Upper lobe of left lung (tissue), 6 donors: ENCODE measurements at places on chromosomes 4 and X.
A peak's percentile ranks its signal among the peaks of the same experiment; 100 is the strongest.

DNA sequence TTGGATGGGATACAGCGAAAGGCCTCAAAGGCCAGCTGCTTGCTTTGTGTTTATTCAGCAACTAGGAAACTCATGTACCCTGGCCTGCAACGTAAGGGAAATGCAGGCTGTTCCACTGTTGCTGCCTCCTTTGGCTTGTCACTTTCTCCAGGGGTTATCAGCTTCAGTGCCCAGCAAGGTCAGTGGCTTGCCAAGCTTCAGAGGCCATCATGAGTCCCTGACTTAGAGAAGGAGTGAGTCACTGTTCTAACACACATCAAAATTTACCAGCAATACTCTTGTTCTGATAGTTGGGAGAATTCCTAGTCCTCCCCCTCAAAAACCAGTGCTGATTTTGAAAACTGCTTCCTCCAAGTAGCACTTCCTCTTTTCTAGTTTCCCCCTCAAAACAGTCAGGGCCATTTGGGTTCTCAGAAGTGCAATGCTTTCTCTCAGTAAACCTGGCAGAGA, 250.8 kb downstream of the ARHGAP24 start:
- no peak for DNase-seq

DNA sequence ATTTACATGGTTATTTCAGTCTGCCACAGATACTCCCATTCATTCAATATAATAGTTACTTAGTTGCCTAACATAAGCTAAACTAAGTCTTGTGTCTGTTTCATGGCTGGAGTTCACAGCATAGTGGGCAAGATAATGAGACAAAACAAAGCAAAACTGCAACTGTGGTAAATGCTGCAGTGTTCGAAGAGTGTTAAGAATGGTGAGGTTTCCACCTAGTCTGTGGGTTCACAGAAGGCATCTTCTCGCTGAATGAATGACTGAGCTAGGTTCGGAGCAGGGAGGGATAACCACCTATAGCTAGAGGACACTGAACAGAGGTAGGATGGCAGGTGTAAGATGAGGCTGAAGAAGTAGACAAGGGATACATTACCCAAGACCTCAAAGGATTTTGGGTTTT, 171.0 kb downstream of the FBXW7 start:
- DNase-seq: no peak

GRCh38 chr4:151227172-151227571, 49.8 kb upstream of the PRSS48 start:
- no peak for DNase-seq

DNA sequence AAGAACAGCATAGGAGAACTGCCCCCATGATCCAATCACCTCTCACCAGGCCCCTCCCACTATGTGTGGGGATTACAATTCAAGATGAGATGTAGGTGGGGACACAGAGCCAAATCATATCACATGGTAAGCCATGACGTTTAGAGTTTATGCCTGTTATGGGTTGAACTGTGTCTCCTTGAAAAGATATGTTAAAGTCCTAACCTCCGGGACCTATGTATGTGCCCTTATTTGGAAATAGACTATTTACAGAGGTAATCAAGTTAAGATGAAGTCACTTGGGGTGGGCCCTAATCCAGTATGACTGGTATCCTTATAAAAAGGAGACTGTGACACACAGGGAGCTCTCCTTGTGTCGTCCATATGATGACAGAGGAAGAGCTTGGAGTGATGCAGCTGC, 25.2 kb upstream of the SLC2A9 start:
- DNase-seq: no peak

- DNase-seq: no peak
Observed at GRCh38 chr4:26081795-26082498, 167.9 kb downstream of the SMIM20 start.

DNA sequence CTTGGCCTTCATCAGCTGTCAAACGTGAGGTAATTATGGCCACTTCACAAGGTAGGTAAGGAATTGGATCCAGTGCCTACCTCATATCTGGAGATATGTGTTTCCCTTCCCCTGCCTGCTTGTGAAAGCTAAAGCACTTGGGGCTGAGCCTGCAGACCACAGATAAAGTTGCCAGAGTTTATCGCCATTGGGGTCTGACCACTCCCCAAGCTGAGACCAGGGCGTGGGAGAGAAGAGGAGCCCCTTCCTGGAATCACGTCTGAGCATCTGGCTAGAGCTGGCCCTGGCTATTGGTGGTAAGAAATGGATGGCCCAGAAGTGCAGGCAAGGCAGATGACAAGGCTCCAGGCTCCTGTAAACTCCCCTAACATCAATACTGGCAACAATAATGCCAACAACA, 2.7 kb downstream of the ALAS2 start:
- DNase-seq: no peak

GRCh38 chr4:52643785-52644244, 15.3 kb downstream of the USP46 start:
- DNase-seq: no peak

DNA sequence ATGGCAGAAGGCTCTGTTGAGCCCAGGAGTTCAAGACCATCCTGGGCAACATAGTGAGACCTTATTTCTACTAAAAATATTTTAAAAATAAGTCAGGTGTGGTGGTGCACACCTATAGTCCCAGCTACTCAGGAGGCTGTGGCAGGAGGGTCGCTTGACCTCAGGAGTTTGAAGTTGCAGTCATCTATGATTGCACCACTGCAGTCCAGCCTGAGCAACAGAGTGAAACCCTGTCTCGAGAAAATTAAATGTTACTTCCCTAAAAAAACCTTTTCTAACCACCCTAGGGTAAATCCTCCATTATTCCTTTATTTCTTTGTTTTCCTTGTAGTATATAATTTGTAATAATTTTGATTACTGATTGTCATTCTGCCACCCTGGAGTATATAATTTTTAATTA, 7.9 kb downstream of the FAM200B start:
- no peak for DNase-seq

- DNase-seq: no peak
Observed at GRCh38 chrX:23338334-23338733, 3.7 kb downstream of the PTCHD1 start.

GRCh38 chrX:120672841-120673530, 43.1 kb upstream of the C1GALT1C1 start:
- DNase-seq: no peak

GRCh38 chr4:173415885-173416653, 17.2 kb upstream of the SCRG1 start:
- peak; percentile 88 for DNase-seq

GRCh38 chr4:102444752-102445151, 56.4 kb upstream of the NFKB1 start:
- no peak for DNase-seq

DNA sequence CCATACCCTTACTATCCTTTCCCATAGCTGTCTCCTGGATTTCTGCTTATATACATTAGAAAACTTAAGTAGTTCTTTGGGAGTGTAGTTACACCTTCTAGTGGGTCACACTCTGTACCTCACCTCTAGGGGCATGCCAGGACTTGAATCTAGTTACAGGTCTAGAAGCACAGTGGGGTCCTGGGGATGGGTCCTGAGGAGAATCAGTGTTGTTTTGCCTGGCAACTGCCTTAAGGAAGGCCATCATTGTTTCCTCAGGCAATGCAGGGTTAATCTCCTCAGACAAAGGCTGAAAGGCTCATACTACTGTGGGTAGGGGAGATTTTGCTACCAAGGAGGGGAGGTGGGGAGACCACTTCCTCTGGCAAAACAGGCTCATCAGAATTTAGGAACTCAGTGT, 750.3 kb downstream of the FAT4 start:
- no peak for DNase-seq

DNA sequence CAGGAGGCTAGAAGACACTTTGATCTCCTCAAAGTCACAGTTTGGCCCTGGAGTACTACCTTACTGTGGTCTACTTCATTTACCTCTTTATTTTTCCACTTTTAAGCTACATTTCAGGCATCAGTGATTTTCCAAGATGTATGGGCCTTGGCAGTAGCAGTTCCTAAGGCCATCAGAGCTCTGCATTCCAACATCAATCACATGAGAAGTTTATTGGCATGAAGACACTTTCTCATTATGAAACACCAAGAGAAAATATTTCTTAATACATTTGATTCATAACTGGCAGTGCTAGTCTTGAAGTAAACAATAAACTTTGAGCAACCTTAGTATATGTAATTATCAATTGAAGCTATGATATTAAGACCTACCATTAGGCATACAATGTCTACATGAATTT, 178.1 kb downstream of the IL15 start:
- DNase-seq: no peak

GRCh38 chrX:130086447-130087206, 23.7 kb downstream of the ELF4 start:
- DNase-seq: peak; percentile 63
